NCI-H748 treated with DMSO at 0.1 percent for 48 hours (cell line): ENCODE measurements at places on chromosomes 11 and 22.

- DNase-seq = no peak
Observed at GRCh38 chr22:36985211-36985889, 33.9 kb downstream of the TST start.

GRCh38 chr22:22689621-22690345, 45.4 kb downstream of the GGTLC2 start:
- DNase-seq = no peak

- no peak for DNase-seq
Observed at GRCh38 chr11:42253156-42253555, 793.7 kb upstream of the LRRC4C start.

- DNase-seq = no peak
Observed at GRCh38 chr22:49764127-49764581, 63.5 kb downstream of the BRD1 start.

- DNase-seq = no peak
Observed at GRCh38 chr11:117492578-117493251, 165.1 kb downstream of the CEP164 start.

DNA sequence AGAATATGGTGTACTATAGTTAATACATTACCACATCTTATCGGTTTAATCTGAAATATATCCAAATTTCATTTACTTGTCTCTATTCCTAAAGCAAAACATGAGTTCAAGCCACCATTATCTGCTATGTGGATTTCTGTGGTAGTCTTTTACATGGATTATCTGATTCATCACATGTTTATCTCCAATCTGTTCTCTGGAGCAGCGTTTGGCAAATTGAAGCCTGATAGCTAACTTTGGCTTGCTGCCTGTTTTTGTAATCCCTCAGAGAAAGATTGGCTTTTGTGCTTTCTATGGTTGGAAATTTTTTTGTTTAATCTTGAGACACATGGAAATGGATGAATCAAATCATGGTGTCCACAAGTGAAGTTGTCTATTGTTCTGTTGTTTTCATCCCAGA, 274.3 kb downstream of the JRKL start:
- DNase-seq = no peak

DNA sequence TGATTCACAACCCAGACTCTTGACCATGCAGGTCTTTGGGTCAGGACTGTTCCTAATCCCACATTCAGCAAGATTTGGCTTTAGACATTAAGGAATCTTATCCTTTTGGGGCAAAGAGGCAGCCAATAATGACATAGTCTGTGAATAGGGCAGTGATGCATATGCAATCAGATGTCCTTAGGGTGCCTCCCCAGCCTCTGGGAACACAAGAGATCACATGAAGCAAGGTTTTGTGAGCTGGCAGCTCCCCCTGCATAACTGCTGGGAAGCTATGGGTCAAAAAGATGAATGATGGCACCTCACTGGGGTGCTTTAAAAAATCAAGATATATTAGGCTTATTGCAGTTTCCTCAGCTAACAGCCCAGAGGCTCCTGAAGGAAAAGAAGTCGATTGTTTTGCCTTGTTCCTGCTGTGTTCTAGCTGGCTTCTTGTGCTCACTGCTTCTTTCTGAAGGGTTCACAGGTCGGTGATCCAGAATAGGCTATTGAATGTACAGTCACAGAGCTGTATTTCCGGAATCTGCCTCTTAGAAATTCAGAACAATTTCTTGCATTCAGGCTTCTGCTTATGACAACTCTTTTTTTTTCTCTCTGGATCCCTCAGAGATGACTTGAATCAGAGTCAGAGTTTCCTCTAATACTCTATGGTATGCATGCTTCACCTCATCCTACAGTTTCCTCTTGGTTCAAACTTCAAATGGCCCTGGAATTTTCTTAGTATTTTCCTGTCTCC, 31.7 kb downstream of the INSC start:
- DNase-seq = no peak

- DNase-seq = no peak
Observed at GRCh38 chr22:17563936-17564391, 666 bp downstream of the SLC25A18 start.

- no peak for DNase-seq
Observed at GRCh38 chr11:110979696-110980095, 265.8 kb upstream of the POU2AF2 start.

- no peak for DNase-seq
Observed at GRCh38 chr22:29060251-29060869, 1.3 kb downstream of the C22orf31 start.

- DNase-seq = no peak
Observed at GRCh38 chr22:39620924-39621690, 50.6 kb downstream of the CACNA1I start.

DNA sequence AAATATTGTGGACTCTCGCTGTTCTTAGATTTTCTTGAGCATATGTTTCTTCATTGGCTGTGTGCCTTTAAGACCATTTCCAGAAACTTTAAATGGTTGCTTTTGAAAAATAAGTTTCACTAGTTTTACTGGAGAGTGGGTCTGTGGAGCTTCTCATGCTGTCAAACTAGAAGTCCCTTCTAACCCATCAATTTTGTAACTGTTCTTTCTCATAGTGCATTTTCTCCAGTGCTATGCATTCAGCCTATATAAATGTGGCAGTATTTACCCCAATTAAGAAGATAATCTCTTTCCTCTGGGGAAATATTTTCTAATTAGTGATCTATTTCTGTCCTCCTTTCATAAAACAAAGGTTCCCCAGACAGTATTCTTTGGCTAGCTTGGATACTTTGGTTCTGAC, 97.9 kb upstream of the RRM1 start:
- DNase-seq = no peak

- DNase-seq = no peak
Observed at GRCh38 chr11:4830346-4830745, 9.2 kb downstream of the OR51F2 start.
